ENCODE measurements at places on chromosomes 7 and 10. TPM values are rescaled to one million over a fixed set of nuclear protein-coding genes. Genes with fewer than 3 reads are reported as not detected.

DNA sequence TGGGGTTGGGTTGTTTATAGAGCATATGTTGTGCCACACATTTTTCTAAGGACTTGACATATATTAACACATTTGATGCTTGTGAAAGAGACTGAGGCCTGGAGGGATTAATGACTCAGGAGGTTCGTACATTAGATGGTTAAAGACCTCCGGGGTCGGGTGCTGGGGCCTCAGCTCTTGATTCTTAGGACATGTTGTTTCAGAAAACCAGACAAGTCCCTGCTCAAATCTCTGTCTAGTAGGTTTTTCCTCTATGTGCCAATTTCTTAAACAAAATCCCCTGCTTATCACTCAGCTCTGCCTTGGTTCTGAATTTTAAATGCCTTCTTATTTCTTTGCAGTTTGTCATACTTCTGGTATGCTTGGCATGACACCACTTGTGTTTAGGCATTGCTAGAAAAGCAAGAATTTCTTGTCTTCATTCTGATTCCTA, 5.8 kb downstream of the UPP1 start:
- DNase-seq = no peak

DNA sequence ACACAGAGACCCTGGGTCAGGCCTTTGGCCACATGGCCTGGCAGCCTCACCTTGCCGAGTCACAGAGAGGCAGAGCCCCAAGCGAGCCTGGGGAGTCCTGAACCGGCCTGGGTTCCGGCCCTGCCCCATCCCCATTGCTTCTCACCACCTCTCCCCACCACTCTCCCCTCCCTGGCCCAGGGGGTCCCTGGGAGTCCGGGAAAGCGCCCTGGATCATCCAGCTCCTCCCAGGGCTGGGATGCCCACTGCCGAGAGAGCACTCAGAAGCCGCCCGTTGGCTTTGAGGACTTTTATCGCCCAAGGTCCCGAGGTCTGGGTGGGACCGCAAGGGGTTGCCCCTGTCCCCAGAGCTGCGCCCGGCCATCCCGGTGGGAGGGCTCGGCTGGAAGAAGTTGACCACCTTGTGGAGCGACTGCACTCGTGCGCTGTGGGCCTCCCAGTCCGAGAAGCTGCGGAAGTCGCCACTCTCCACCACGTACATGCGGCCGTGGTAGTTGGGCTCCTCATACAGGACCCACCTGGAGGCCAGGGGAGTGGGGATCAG, 8.1 kb downstream of the CRYGN start:
- no peak for DNase-seq

GRCh38 chr7:51239691-51240090, 76.9 kb downstream of the COBL start:
- DNase-seq = no peak

TMEM229A gene
- total RNA-seq = not detected

DNA sequence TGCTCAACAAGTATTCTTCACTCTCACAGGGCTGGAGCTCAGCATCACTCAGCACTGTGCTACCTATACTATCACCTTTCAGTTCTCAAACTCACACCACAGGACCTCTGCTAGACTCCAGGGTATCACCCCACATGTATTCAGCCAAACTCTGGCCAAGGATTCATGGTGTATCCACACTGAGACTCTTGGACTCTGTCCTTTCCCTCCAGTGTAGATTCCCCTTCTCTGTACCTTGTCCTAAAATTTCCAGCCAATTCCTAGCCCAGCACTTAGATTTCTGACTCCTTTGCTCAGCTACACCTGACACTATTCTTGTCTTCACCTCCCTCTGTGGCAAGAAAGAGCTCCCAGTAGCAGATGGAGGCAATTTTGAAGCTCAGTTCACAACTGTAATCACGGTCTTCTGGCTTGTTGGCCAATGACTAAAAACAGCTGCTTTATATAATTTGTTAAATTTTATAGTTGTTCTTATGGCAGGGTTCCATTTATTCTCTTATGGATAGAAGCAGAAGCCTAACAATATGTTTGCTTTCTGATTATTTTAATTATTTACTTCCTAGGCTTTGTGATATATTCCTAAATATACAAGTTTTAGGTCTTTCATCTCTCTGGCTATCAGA, 258.8 kb downstream of the THSD7A start:
- no peak for DNase-seq

DNA sequence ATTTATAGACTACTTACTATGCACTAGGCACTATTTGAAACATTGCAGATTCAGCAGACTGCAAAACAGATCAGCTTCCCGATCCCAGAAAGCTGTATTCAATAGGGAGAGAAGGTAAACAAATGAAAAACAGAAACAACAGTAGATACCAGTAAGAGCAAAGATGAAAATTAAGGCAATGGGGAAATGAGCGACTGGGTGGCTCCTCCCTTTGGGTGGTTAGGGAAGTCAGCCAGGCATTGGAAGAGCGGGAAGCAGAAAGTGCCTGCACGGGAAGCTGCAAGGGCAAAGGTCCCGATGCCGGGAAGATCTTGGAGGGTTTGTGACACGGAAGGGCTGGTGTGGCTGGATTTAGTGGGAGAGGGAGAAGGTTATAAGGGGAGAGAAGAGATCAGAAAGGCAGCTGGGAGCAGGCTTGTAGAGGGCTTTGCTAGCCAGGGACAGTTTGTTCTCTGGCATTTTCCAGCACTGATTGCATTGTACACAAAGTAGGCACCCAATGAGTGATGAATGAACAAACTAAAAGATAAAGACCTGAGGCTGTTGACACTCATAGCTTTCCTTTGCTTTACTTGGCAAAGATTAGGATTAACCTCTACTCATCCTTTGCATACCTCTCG, 67.8 kb downstream of the NAMPT start:
- no peak for DNase-seq

DNA sequence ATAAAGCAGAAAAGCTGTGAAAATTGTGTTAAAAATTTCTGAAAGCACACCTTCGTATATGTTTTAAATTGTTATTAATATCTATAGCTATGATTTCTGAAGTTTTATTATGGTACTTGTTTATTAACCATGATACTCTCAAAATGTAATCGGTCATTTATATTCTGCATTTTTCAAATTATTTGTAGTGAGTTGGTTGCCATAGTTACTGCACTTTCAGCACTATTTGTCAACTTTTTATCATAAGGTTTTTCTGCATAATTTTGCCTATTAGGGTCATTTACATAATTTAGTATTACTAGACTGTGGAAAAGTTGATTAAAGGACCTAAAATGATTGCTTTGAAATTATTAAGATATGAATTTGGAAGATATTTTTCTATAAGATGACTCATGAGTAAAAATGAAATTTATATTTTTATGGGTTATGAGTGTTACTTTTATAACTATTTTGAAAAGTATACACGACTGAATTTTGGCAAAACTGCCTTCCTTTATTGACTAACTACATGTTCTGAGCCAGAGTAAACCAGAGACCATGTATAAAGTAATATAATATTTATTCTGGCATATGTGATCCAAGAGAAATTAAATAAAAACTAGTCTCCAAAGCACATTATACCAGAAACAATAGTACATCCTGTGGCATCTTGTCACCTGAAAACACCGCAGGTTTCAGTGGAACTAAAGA, 7.9 kb upstream of the AGR2 start:
- DNase-seq = no peak

ZEB1 gene
- total RNA-seq = 150 TPM

AMPH gene
- total RNA-seq = not detected

GRCh38 chr10:62812672-62813439, 3.3 kb downstream of the EGR2 start:
- no peak for DNase-seq

GRCh38 chr7:99267841-99268576, 4.6 kb upstream of the MYH16 start:
- DNase-seq = no peak

USP6NL gene
- 2.8 TPM for total RNA-seq

GRCh38 chr7:16422917-16423316, 1.6 kb upstream of the CRPPA start:
- DNase-seq = no peak

All from CD4-positive, CD25-positive, alpha-beta regulatory T cell (primary cell).